ENCODE measurements at places on chromosomes 3 and 15. TPM values are rescaled to one million over a fixed set of nuclear protein-coding genes. Genes with fewer than 3 reads are reported as not detected.

Gene ISLR2
- total RNA-seq = 0.14 TPM

Gene RBP2
- total RNA-seq = not detected

Gene DISP2
- 1.0 TPM for total RNA-seq

Gene CLDN18
- 19.5 TPM for total RNA-seq

Gene SAMD7
- total RNA-seq = not detected

Gene CIDEC
- total RNA-seq = not detected

Gene PPIP5K1
- 52.1 TPM for total RNA-seq

Gene ATP13A5
- 0.29 TPM for total RNA-seq

Gene TIGIT
- not detected for total RNA-seq

Gene CHRD
- 13.0 TPM for total RNA-seq

- no peak for DNase-seq
- no peak overlapping the region for H3K4me3 ChIP-seq
- peaks cover 13% of the 10 kb centered on the region for H3K27me3 ChIP-seq
- no peak overlapping the region for H3K27ac ChIP-seq
Measured at GRCh38 chr3:72463083-72463482, 385.2 kb downstream of the SHQ1 start.

- no peak overlapping the region for H3K4me3 ChIP-seq
- no peaks in the 10 kb centered on the region for H3K36me3 ChIP-seq
Measured at GRCh38 chr3:144900366-144900765, 928.7 kb downstream of the DIPK2A start.

DNA sequence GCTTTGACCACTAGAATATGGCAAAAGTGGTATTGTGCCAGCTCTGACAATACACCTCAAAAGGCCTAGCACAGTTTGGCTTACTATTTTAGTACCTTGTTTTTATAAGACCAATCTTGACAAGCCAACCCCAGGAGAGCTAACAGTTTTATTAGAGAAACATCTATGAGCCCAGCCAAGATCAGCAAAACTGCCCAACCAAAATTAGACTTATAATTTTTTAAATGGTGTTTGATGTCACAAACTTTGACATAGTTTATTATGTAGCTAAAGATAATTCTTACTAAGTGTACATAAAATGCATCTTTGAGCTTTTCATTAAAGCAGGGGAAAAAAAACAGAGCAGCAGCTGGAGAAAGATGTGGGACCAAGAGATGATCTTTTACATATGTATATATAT, 537.5 kb downstream of the ZPLD1 start:
- no peak overlapping the region for H3K4me3 ChIP-seq
- no peak for DNase-seq
- H3K4me1 ChIP-seq = no peaks in the 10 kb centered on the region
- no peak overlapping the region for H3K27ac ChIP-seq

GRCh38 chr15:40336744-40337122, 4.0 kb downstream of the CCDC9B start:
- no peak for DNase-seq
- H3K4me1 ChIP-seq = peaks cover 5% of the 10 kb centered on the region
- no peak overlapping the region for H3K27ac ChIP-seq
- peaks cover 34% of the 10 kb centered on the region for H3K27me3 ChIP-seq
- no peaks in the 10 kb centered on the region for H3K36me3 ChIP-seq

- H3K4me1 ChIP-seq = peaks cover 8% of the 10 kb centered on the region
- H3K27me3 ChIP-seq = peaks cover 84% of the 10 kb centered on the region
- no peak overlapping the region for H3K4me3 ChIP-seq
Measured at GRCh38 chr15:70443486-70444273, 319.7 kb downstream of the UACA start.

DNA sequence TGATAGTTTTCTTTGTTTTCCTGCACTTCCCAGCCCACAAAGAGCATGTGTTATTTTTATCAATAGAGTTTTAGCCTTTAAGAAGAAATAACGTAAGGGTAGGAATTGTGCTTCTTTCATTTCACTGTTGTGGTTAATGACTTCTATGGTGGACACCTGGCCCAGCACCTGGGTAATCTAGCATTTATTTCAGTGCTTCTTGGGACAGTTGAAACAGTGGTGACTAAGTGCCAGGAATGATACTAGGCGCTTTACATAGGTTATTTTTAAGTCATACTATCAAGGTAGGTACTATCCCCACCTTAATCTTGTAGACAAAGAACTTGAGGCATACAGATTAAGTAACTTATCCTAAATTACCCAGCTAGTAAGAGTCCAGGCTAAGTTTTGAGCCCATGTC, 243.8 kb downstream of the SOX2 start:
- no peak for DNase-seq
- H3K36me3 ChIP-seq = no peaks in the 10 kb centered on the region
- peaks cover 24% of the 10 kb centered on the region for H3K27me3 ChIP-seq
- no peak overlapping the region for H3K27ac ChIP-seq
- no peak overlapping the region for H3K4me3 ChIP-seq

GRCh38 chr3:191641789-191642188, 180.8 kb downstream of the PYDC2 start:
- DNase-seq = no peak
- H3K36me3 ChIP-seq = no peaks in the 10 kb centered on the region
- H3K27ac ChIP-seq = no peak overlapping the region
- no peaks in the 10 kb centered on the region for H3K4me1 ChIP-seq
- no peaks in the 10 kb centered on the region for H3K27me3 ChIP-seq
- H3K4me3 ChIP-seq = no peak overlapping the region

DNA sequence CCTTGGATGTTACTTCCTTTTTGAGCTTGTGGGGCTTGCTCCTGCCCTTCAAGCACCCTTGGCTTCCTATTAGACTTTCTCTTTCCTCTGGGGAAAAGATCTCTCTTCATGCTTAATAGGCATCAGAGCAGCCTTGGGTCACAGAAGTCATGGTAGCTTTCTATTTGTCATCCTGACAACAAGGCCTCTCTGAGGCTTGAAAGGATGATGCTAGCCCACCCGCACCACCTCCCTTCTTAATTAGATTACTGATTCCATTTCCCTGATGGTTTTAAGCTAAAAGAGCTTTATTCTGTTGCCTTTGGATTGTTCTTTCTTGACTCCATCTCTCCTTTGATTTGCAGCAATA, 435.5 kb upstream of the TPM1 start:
- DNase-seq = no peak
- H3K36me3 ChIP-seq = no peaks in the 10 kb centered on the region
- H3K27me3 ChIP-seq = no peaks in the 10 kb centered on the region
- H3K4me3 ChIP-seq = no peak overlapping the region

DNA sequence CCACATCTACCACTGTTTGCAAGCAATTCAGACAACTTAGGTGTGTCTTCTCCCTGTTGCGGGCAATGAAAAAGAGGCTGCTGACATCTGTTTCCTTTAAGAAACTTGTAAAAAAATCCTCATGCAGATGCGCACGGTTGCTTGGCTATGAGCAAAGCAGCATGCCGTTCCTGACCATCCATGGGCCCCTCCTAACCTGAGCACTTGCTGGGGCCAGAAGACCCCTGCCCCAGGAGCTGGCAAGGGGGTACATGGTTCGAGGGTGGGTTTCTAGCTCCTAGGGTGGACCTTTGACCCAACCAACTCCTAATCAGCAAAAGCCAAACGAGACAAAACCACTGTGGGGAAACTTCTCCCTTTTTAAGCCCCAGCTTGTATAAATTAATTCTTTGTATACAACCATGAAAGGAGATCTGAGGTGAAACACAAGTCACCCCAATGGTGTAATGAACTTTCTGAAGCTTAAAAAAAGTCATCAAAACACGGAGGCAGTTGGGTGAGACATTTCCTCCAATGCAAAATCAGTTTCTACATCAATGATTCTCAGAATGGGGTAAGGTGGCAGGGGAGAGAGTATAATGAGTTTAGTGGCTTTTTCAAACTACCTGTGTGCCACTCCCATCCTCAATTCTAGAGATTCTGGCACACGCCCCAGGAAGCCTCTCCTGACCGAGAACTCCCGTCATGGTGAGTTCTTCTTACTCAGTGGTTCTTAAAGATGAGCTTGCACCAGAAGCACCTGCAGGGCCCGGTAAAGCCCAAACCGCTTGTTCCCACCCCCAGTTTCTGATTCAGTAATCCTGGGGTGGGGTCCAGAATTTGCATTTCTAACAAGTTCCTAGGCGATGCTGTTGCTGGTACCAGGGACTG, 44.1 kb downstream of the CPN2 start:
- H3K36me3 ChIP-seq = no peaks in the 10 kb centered on the region
- DNase-seq = no peak
- H3K27ac ChIP-seq = no peak overlapping the region
- H3K27me3 ChIP-seq = peaks cover 7% of the 10 kb centered on the region

DNA sequence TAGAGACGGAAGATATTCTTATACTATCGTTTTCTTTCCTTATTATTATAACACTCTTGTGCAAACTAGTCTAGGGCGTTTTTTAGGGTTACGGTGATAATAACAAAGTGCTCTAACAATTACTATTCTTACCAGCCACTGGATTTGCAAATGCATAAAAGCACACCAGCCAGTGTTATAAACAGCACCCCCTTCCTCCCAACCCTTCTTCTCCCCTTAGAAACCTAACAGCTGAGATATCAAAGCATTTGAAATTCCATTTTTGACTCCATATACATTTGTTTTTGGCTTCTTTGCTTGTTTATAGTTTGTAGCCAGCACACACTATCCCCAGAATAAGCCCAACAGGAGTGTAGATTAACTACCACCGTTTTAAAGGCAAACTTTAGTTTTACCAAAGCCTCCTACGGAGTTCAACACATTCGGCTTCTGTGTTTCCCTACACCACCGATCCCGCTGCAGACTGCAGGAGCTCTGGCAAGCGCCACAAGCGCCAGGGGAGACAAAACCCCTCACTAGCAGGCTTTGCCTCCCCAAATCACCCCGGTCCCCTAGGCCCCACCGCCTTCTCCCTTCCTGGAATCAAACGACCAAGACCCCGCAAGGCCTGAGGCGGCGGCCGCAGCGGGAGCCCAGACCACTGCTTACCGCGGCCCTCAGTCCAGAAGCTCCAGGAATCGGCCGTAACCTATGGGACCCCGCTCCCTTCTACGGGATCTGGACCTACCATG, 461 bp downstream of the COPB2 start:
- no peaks in the 10 kb centered on the region for H3K36me3 ChIP-seq
- H3K27me3 ChIP-seq = no peaks in the 10 kb centered on the region
- DNase-seq = no peak
- H3K4me1 ChIP-seq = peaks cover 18% of the 10 kb centered on the region
- H3K4me3 ChIP-seq = peak overlapping the region; percentile 90

DNA sequence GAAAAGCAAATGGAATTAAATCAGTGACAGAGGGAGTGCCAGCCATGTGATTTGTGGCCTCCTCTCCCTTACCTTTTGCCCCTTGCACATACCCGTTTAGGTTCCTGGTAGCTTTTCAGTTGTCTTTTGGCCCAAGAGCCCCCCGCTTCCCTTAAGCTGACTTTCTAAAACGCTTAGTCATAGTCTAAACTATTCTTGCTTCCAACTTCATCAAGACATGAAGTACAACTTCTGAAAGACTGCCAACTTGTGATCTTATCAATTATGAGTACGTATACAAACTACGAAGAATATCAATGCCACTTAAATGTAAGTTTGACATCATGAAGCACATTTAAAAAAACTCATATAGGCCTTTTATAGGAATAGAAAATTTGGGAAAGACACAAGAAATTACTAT, 61.9 kb downstream of the EIF3J start:
- no peaks in the 10 kb centered on the region for H3K27me3 ChIP-seq
- no peaks in the 10 kb centered on the region for H3K4me1 ChIP-seq
- no peak for DNase-seq
- peaks cover 33% of the 10 kb centered on the region for H3K36me3 ChIP-seq
- H3K4me3 ChIP-seq = no peak overlapping the region

DNA sequence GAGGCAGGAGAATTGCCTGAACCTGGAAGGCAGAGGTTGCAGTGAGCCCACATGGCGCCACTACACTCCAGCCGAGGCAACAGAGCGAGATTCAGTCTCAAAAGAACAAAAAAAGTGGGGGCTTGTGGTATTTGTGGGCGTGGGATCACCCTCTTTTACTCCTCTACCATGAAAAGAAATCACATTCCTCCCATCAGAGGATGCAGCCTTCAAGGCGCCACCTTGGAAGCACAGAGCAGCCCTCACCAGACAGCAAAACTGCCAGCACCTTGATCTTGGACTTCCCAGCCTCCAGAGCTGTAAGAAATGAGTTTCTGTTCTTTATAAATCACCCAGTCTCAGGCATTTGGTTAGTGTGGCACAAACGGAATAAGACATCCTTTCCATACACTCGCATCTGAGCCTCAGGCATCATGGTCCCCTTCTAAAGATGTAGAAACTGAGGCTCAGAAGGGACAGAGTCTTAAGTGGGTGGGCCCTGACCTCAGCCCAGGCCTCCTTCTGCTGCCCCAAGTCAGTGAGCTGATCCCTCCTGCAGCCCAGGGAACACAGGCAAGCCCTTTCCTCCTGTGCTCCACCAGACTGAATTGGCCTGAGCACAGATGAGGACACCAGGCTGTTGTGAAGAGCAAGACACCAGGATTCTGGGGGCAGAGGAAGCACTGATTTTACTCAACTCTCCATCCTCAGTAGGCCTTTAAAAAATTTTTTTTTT, 201.7 kb upstream of the LINGO1 start:
- H3K27me3 ChIP-seq = peaks cover 7% of the 10 kb centered on the region
- DNase-seq = no peak
- H3K4me1 ChIP-seq = peaks cover 14% of the 10 kb centered on the region
- H3K4me3 ChIP-seq = no peak overlapping the region

DNA sequence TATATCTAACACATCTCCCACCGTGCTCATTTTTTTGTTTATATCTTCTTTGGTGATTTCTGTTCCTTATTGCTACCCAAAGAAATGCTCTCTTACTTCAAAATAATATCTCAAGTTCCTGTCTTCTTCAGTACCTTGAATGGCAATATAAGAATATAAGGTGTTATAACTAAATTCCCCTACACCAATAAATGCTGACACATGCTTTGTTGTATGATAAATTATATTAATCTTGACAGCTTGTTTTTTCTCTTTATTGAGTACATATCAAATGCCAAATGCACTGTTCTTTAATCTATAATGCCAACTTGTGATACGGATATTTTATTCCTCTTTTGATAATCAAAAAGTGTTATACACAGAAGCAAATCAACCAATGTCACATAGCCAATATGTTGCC, 540.3 kb downstream of the PYDC2 start:
- DNase-seq = no peak
- H3K4me1 ChIP-seq = peaks cover 6% of the 10 kb centered on the region
- no peak overlapping the region for H3K4me3 ChIP-seq
- no peaks in the 10 kb centered on the region for H3K27me3 ChIP-seq

DNA sequence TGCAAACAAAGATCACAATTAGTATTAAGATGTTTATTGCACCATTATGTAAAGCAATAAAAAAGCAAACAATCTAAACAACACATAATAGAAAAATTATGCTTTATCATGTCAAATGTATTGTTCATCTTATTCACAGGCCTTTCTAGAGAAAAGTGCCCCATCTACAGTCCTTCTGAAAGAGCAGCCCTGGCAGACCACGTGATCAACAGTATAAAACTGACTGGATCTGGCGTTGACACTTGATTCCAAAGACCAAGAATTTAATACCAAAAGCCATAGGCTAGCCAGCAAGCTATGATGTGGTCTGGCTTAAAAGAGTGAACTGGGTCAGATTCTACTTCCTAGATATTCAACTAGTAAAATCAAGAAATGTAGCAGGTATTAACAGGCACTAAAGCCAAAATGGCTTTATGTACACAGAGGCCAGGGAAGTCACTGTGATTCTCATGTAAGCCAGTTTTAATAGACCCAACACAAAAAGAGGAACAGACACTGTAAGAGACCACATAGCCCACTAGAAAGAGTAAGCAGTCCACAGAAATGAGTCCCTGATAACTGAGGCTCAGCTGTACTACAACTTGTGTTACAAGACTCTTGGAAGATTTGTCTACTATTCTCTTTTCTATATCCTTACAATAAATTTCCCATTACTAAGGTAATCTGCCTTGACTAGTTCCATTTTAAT, 32.5 kb downstream of the DMXL2 start:
- no peak for DNase-seq
- H3K27me3 ChIP-seq = no peaks in the 10 kb centered on the region
- H3K27ac ChIP-seq = no peak overlapping the region
- H3K36me3 ChIP-seq = peaks cover 22% of the 10 kb centered on the region
- H3K4me3 ChIP-seq = no peak overlapping the region

Measured in progenitor cell of endocrine pancreas (in vitro differentiated cells).